ENCODE measurements at places on chromosomes 13 and 19. TPM values are rescaled to one million over a fixed set of nuclear protein-coding genes. Genes with fewer than 3 reads are reported as not detected.
A peak's percentile ranks its signal among the peaks of the same experiment; 100 is the strongest.

DNA sequence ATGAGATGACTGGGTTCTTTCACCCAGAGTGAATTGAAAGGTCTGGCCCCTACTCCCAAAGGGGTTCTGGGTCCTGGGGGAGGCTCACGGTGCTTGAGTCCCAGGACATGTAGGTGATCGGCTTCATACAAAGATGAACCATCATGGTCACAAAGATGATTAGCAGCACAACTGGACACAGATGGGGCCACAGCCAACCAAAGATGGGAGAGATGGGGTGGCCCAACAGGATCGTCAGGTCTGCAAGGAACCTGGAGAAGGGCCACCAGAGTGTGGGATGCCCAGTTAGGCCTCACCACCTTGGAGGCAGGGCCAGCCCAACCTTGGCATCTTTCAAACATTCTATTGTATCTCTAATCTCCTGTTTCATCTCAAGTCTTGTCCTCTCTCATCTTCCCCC, 34.5 kb downstream of the SLC6A16 start:
- no peak for DNase-seq
- no peaks in the 10 kb centered on the region for H3K36me3 ChIP-seq
- H3K27ac ChIP-seq, result no peak overlapping the region
- no peaks in the 10 kb centered on the region for H3K4me1 ChIP-seq

- no peaks in the 10 kb centered on the region for H3K36me3 ChIP-seq
- peak; percentile 74 for DNase-seq
- no peaks in the 10 kb centered on the region for H3K27me3 ChIP-seq
- H3K27ac ChIP-seq, result no peak overlapping the region
- H3K4me1 ChIP-seq, result peaks cover 6% of the 10 kb centered on the region
Measured at GRCh38 chr19:17938092-17938845, 5.5 kb downstream of the CCDC124 start.

The ARHGAP45 gene
- 756 TPM for total RNA-seq

The DAND5 gene
- total RNA-seq, result not detected

DNA sequence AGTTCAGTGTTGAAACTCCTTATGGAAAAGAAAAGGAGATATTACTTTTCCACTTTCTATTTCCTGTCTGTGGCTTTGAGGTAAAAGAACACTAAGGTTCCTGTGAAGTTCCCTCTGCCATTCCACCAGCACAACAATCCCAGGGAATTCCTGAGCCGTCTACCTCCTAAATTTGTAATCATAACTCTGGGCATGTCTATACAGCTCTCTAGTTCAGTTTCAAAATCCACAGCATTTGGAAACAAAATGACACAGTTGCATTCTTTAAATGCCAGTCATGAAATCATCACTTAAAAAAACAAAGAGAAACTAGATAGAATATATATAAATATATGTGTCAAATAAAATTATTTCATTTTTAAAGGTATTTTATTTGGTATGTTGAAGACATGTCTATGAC, 9.0 kb upstream of the THSD1 start:
- no peak for DNase-seq
- no peaks in the 10 kb centered on the region for H3K4me1 ChIP-seq
- no peaks in the 10 kb centered on the region for H3K27me3 ChIP-seq
- H3K27ac ChIP-seq, result no peak overlapping the region

The SIGLEC9 gene
- total RNA-seq, result 1.1 TPM

Measured in CD4-positive, CD25-positive, alpha-beta regulatory T cell (primary cell).